ENCODE measurements at places on chromosomes 12 and 14.

- no peak for DNase-seq
These were observed 44.2 kb upstream of the EMP1 start for GRCh38 chr12:13152281-13152680.

DNA sequence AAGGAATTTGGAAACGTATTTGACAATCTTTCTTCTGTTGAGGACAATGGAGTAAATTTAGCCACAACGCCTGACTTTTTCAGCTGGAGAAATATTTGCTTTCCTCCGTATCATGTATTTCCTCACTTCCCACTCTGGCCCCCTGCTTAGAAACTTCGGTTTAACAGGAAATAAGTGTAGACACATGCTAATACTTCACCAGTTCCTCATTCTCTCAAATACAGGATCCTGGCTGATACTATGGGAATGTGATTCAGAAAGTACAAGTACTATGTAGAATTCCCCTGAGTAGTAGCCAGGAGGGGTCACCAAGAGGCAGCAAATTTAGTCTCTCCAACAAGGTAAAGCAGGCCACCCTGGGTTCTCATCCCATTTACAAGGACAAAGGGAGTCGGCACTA, 58.0 kb downstream of the FAR2 start:
- no peak for DNase-seq

- no peak for DNase-seq
These were observed 51.2 kb upstream of the AEBP2 start for GRCh38 chr12:19388131-19388549.

DNA sequence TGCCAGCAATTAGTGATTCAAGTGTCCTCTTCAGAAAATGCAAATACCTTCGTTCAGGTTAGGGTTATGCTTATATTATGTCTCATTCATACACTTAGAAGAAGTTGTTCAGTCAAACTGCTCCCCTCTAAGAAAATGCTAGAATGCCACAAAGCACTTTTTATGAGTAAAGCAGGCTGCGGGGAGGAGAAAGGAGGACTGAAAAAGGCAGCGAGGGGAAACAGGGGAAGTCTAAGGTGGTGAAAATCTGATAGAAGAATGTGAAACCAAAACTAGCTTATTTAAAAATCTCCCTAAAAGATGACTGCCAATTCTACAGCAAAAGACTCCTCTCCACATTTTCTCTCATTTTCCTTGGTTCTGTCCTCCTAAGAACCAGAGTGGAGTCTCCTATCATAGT, 70.1 kb downstream of the PRKD1 start:
- DNase-seq = no peak

DNA sequence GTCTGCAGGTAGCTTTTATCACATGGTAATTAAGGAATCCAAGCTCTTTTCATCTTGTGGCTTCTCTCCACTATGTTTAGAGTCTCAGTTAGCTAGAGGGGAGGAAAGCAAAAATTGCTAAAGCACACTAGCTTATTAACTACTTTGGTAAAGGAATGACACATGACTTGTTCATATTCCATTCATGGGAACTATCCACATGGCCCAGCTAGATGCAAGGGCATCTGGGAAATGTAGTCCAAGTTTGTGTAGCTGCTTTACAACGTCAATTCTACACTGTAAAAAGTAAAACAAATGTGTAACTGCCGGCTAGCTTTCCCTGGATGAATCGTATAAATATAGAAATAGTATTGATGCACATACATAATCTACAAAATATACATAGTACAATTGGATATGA, 244.5 kb upstream of the LRFN5 start:
- no peak for DNase-seq

GRCh38 chr14:54177641-54178621, 218.9 kb upstream of the CDKN3 start:
- DNase-seq = no peak

GRCh38 chr12:89542912-89543592, 17.2 kb upstream of the POC1B start:
- peak; percentile 72 for DNase-seq

DNA sequence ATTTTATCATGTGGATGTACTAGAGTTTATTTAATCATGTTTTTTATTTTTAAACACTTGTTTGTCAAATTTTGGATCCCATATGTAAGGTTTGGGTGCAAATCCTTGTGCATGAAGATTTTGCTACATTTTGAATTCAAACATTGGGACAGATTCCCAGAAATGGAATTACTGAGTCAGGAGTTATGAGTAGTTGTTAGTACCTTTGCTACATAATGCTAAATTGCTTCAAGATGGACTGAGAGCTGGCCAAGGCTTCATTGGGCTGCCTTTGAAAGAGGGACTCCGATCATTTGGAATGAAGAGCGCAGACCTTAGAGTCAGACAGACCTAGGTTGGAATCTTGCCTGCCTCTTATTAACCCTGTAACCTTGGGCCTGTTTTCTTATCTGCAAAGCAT, 154.9 kb upstream of the PWP1 start:
- no peak for DNase-seq

DNA sequence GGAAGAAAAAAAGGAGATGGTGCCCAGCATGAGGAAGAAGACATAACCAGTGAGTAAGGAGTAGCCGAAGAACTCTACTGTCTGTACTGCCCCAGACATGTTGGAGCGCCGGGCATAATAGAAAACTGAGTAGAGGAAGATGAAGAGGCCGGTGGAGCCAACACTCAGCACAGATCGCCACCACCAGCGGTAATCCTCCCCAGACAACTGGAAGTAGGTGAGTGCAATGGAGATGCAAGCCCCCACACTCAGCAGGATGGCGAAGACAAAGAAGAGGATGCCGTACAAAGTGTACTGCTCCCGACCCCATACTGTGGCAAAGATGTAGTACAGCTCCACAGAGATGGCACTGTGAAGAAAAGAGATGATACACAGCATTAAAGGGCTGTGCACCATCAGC, 844 bp upstream of the IPO4 start:
- DNase-seq = no peak

GRCh38 chr12:29244159-29244765, 95.2 kb downstream of the FAR2 start:
- no peak for DNase-seq

GRCh38 chr12:65540140-65540539, 261.7 kb downstream of the MSRB3 start:
- DNase-seq = no peak

- DNase-seq = no peak
These were observed 363.2 kb downstream of the GALC start for GRCh38 chr14:87629788-87630187.

DNA sequence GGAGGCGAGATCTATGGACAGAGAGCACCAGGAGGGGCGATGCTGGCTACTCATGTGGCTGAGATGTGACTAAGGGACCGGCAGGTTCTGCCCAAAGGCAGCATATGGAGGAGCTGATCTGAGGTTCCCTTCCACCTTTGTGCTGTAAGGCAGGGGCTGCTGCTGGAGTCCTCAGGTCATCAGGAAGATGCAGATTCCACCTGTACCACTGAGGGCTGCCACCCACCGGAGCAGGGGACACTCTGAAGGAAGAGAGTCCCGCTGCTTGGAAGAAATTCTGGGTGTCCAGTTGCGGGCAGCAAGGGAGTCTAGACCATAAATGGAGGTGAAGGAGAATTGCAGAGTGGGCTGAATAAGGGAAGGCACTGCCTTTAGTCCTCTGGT, 55.3 kb downstream of the PLEKHG3 start:
- DNase-seq = no peak

- no peak for DNase-seq
These were observed 18.1 kb downstream of the MLXIP start for GRCh38 chr12:122096591-122097149.

GRCh38 chr12:128794661-128795529, 28.9 kb downstream of the SLC15A4 start:
- peak; percentile 67 for DNase-seq

DNA sequence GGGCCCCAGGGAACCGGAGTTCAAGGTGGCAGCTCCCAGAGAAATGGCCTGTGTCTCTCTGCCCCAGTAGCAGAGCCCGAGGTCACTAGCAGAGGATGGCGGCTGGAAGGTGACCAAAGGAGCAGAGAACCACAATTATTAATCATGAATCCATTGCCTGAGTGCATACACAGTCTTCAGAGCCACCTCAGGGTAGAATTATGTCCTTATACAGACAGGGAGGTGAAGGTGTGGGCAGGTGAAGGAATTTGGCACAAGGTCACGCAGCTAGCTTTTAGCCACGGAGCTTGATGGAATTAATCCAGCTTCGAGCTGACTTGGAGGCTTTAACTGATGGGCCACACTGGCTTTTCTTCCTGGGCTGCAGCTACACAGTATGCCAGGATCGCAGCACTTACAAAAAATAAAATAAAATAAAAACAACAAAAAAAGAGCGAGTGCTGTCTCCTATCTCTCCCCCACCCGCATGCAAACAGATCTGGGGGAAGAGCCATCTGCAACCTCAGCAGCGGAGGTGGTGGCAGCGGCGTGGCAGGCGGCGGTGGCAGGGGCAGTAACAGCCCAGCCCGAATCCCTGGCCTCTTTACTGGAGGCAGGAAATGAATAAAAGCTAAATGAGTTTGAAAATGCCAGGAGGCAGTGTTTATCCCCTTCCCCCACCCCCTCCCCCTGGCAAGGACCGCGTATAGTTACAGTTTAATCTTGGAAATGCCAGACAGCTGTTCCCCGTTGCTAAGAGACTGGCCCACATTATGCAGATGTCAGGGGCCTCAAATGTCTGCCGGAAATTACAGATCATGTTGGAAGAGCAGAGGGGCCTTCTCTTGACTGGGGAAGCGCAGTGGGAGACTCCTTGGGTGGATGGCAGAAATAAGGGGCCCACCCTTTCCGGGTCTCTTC, 93.5 kb downstream of the LRRC74A start:
- DNase-seq = peak; percentile 50

- DNase-seq = no peak
These were observed 14.5 kb downstream of the FBXL14 start for GRCh38 chr12:1579651-1580435.

GRCh38 chr12:95118138-95118787, 44.8 kb upstream of the NR2C1 start:
- no peak for DNase-seq

DNA sequence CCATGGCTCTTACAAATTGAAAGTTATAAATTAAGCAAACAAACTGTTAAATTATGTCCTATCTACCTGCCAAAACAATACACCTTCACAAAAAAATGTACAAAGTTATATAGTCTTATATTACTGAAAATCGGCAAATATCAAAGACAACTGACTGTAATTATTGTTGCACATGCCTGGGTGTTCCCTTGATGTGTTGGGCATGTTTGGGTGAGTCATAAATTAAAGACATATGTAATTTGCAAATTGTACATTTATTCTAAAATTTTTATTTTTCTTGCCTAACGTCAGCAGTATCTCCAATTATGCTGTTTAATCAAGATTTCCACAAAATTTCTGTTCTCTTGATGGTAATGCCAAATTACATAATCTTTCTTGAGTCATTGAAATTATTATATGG, 22.0 kb upstream of the SEL1L start:
- no peak for DNase-seq

- DNase-seq = no peak
These were observed 1.7 kb upstream of the FLRT2 start for GRCh38 chr14:85528080-85528896.

GRCh38 chr14:64089920-64090319, 204.3 kb downstream of the ESR2 start:
- DNase-seq = no peak

- DNase-seq = no peak
These were observed 143.3 kb upstream of the AVPR1A start for GRCh38 chr12:63294327-63294632.

GRCh38 chr14:59691266-59691665, 114.7 kb upstream of the CCDC175 start:
- DNase-seq = no peak

- no peak for DNase-seq
These were observed 100.2 kb downstream of the B4GALNT3 start for GRCh38 chr12:559906-560455.

GRCh38 chr12:111757361-111758119, 9.2 kb upstream of the ALDH2 start:
- DNase-seq = peak; percentile 7

- no peak for DNase-seq
These were observed 60.2 kb downstream of the TBX3 start for GRCh38 chr12:114623737-114624136.

GRCh38 chr12:108633534-108634248, at the start of gene SELPLG:
SELPLG (minus strand) TSS chr12:108633894; CDS start chr12:108624307, 9,587 bp downstream.
- peak; percentile 93 for DNase-seq

DNA sequence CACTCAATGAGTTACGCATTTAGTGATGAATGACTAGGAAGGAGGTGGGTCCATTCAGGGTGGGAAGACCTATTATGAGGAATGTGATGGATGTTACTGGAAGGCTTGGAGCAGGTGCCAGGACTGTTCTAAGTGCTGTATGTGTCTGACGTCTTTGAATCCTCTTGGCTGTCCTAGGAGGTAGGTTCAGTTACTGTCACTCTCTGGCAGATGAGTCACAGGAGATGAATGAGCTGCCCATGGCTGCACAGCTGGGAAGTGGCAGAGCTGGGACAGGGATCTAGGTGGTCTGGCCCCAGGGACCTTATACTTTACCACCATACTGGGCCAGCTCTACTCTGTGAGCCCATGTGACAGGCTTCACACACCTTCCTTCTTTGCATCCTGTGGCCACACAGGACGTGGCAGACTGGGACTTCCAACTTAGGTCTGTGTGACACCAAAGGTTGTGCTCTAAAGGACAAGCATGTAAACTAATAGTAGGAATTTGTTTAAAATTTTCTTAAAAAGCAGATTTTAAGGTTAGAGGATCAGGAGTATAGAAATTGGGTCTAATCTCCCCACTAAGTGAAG, 24.0 kb downstream of the TCTN1 start:
- DNase-seq = no peak

DNA sequence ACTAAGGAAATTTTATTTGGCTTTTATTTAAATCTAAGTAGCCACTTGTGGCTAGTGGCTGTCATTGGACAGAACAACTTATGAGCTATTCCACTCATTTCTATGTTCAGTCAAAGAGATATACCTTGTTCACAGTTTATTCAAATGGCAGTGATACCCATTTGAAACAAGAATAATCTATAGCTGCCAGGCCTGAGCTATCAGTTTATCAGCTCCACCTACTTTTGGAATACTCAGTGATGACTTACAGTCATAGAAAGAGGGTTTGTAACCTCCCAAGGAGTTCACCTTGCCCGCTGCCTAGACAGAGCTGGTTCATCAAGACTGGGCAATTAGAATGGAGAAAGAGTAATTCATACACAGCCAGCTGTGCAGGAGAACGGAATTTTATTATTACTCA, 4.5 kb upstream of the ABHD4 start:
- DNase-seq = no peak

GRCh38 chr12:47894652-47895051, 10.1 kb downstream of the VDR start:
- DNase-seq = no peak

DNA sequence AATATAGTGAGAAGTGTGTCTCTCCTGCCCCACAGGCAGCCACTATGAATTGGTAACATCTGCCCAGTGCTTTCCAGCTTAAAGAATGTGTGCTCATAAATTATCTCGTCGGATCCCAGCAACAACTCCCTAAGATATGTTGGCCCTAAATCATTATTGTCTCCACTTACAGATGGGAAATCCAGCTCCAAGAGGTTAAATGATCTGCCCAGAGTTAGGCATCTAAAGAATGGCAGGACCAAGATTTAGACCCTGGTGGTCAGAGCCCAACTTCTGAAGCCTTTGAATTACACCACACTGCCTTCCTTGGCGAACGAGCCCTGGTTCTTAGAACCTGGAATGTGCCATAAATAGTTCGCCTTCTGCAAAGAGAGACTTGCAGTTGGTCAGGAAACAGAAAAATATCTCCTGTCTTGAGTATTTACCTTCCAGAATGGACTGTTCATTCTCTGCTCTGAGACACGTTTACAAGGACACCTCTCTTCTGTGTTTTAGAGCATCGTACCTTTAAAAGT, 20.1 kb upstream of the PLEK2 start:
- no peak for DNase-seq

- peak; percentile 47 for DNase-seq
These were observed 160.9 kb downstream of the SPTSSA start for GRCh38 chr14:34300882-34301734.

GRCh38 chr14:80586131-80586530, 355.4 kb downstream of the CEP128 start:
- DNase-seq = no peak

Data from CD4-positive, alpha-beta T cell treated with Interleukin-17A for 1 hour (primary cell).